Activated CD4-positive, alpha-beta T cell treated with anti-CD3 and anti-CD28 coated beads, Interleukin-2, Interleukin-6, amounts not matched to agents 100 ng/mL and 50 ng/mL, durations not matched to agents 16 hours and 8 hours (primary cell): ENCODE measurements at places on chromosomes 2 and 18.

- DNase-seq, result no peak
Measured at GRCh38 chr2:198595721-198596120, 791.3 kb downstream of the PLCL1 start.

- DNase-seq, result no peak
Measured at GRCh38 chr2:48483916-48484315, 46.0 kb upstream of the STON1 start.

- DNase-seq, result no peak
Measured at GRCh38 chr2:45983213-45983612, 314.0 kb upstream of the EPAS1 start.

DNA sequence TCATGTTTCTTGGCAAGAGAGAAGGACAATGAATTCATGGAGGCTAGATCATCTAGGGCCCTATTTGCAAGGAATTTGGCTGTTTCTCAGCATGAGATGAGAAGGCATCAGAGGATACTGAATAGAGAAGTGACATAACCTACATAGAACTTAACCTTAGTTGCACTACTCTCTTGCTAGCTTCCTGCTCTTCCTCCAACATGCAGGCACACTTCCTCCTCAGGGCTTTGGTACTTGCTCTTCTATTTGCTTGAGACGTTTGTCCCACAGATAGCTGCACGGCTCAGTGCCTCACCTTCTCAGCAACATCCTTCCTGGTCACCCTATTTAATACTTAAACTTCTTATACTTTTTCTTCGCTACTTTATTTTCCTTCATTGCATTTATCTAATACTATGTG lies 20.0 kb upstream of the LANCL1 start:
- DNase-seq, result no peak

GRCh38 chr2:167489325-167489724 lies 601.0 kb downstream of the XIRP2 start:
- no peak for DNase-seq

DNA sequence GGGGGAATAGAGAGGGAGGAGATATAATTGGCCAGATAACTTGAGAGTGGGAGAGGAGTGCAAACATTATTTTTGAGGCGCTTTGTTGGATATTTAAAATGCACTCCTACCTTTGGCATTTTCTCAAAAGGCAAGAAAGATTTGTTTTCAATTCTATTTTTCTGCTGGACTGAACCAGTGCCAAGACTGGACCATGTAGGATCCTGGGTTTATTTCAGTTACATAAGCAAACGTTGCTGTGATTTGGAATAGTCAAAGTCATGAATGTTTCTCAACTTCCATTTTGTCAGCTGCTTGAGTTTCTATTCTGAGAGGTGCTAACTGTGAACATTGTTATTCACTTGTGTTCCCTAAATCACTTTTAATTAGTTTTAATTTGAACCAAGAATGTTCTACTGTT lies 8.9 kb upstream of the CHRNA1 start:
- DNase-seq, result no peak

GRCh38 chr2:241858206-241859016 lies at the start of gene PDCD1:
Gene PDCD1, minus strand, starts transcription at chr2:241858894. Its CDS starts 56 bp downstream, at chr2:241858838.
- DNase-seq, result peak; percentile 87
